Hematopoietic multipotent progenitor cell (in vitro differentiated cells): ENCODE measurements at places on chromosomes 4 and X. TPM values are rescaled to one million over a fixed set of nuclear protein-coding genes. Genes with fewer than 3 reads are reported as not detected.

GRCh38 chrX:68997511-68997910 lies 167.7 kb downstream of the PJA1 start:
- DNase-seq: no peak

DNA sequence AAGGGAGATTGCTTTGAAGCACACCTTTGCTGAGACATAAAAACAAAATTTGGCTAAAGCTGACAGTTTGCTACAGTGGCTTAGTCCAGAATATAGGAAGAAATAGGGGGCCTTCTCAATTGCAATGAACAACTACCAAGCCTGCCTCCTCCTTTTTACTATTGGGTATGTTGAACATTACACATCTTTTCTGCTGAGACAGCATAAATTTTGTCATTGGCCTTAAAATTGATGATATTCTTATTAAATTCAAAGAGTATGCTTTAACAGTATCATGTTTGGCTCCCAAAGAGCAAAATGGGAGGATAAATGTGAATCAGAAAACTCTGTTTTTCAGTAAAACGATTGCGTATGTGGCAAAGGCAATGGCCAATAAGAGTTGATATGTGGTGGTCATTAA lies 721.9 kb upstream of the IGFBP7 start:
- DNase-seq: no peak

GRCh38 chrX:115344885-115345614 lies 55.5 kb downstream of the LUZP4 start:
- DNase-seq: peak; percentile 47

DNA sequence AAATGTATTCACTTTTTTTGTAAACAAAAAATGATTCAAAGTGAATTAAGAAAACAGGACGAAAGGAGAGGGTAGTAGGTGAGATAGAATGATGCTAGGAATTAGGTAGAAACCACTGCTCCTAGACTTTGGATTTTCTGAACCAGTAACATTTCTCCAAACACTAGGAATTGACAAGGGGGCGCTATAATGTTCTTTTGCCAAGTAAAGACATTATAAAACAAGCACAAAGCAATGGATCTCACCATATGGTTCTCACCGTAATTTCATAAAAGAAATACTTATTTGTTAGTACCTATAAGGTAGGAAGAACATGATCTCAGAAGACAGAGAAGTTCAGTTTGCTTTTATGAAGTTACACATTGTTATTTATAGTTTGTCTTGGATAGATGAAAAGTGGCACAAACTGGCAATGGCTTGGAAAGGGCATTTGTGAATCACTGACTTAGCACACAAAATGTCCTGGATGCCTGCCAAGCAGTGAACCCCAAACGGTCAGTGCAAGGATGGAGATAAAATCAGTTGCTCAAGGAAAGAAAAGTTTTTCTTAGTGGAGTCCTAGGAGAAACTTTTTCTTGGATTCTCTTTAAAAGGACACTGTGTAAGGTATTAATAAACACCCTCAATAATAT lies 8.1 kb upstream of the TBC1D1 start:
- DNase-seq: no peak

GRCh38 chr4:75948822-75949444 lies 8.1 kb upstream of the NAAA start:
- no peak for DNase-seq

GRCh38 chr4:149708513-149709130 lies 107.0 kb downstream of the IQCM start:
- DNase-seq: no peak

GRCh38 chrX:24229976-24230375 lies 80.4 kb downstream of the ZFX start:
- DNase-seq: no peak

DNA sequence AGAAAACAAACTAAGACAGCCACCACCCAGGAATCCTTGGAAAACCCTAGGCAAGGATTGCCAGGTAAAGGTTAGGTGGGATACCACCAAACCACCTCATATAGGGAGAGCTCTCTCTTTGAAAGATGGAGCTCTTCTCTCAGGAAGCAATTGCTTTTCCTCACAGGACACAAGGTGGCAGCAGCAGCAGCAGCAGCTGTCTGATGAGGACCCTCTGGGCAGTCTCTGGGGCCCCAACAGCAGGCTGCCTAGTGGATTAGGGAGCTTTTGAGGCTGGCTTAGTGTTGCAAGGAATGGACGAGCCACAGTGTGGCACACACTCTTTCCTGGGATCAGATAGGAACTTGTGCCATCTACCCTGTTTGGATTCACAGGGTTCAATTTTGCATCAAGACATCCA lies 41.4 kb upstream of the CHRDL1 start:
- no peak for DNase-seq

GRCh38 chr4:142352712-142353111 lies 493.4 kb downstream of the INPP4B start:
- no peak for DNase-seq

DNA sequence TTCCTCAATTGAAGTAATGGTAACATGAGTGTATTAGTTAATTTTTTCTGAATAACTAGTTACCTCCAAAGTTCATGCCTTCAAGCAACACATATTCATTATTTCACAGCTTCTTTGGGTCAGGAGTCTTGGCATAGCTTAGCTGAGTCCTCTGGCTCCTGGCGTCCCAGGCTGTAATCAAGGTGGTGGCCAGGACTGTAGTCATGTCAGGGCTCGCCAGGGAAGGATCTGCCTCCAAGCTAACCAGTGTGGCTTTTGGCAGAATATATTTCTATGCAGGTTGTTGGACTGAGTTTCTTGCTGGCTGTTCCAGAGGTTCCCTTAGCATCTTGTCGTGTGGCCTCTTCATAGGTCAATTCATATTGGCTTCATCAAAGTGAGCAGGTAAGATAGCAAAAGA lies 10.0 kb upstream of the HS3ST1 start:
- no peak for DNase-seq

DNA sequence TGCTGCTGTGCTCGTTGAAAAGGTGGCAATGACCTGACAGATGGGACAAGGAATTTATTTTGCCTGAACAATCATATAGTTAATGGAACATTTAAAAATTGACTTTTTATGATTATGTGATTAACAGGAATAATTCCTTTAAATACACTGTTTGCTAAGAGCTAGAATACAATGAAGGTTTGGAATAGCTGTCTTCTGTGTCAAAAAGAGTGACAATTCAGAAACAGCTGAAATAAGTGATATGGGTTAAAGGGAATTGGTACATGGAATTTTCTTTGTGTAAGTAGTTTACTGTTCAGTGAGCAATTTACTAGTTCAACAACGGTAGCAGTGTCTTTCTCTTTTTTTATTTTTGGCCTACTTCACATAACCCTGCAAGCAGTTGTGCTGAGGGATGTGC lies 1083.5 kb upstream of the GRID2 start:
- no peak for DNase-seq

DNA sequence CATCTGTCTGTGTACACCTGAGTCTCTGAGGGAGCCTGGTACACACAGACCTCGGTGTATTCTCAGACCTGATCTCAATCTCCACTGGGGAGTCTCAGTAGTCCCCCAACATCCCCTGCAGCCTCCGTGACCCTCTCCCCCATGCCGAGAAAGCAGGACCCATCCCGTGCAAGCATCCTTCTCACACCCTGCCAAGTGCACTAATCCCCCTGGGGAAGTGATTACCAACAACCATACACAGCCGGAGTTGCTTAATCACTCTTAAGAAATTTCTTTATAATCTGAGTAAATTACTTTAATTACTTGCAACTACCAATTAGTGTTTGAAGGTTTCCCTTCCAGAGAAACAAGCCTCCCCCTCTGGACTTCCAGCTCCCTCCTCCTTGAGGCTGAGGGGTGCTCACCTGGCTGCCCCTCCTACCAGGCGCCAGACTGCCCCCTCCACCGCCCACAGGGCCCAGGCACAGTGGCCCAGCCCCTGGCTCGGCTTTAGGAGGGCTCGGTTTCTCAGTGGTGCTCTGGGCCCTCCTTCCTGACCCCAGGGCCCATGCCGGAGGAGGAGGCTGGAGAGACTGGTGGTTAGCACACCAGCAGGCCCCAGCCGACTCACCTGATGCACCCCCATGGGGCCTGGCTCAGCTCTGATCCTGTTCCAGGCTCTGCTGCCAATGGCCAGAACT lies 43.8 kb downstream of the PJA1 start:
- no peak for DNase-seq

- DNase-seq: no peak
Measured at GRCh38 chr4:96356591-96357370, 516.9 kb downstream of the PDHA2 start.

DNA sequence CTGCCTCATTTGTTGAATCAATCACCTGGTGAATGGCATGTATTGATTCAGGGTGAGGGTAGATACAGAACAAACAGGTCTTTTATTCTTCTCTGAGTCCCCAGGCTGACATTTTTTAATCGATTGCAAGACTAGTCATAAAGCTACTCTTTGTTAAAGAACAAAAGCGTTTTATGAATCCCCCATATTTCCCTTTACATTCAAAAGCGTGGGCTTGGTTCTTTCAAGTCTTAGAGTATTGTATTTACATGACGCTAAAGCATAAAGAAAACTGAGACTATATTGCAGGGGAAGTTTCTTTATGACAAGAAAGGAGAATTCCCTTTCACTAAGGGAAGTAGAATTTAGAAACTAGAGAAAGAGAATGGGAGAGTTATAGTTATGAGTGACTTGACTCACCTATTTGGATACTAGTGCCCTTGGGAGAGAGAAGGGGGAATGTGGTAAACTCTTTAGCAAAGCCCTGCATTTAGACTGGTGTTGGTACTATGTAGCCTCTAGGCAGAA lies 69.3 kb upstream of the PDE5A start:
- no peak for DNase-seq

DNA sequence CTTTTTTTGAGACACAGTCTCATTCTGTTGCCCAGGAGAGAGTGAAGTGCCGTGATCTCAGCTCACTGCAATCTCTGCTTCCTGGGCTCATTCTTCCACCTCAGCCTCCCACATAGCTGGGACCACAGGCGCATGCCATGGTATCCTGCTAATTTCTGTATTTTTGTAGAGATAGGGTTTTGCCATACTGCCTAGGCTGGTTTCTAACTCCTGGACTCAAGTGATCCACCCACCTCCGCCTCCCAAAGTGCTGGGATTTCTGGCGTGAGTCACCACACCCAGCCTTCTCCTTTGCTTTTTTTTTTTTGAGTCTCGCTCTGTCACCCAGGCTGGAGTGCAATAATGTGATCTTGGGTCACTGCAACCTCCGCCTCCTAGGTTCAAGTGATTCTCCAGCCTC lies 94.1 kb downstream of the PDS5A start:
- no peak for DNase-seq

GRCh38 chrX:809081-809480 lies 178.5 kb downstream of the SHOX start:
- DNase-seq: no peak

GRCh38 chrX:19790829-19791228 lies 96.6 kb downstream of the SH3KBP1 start:
- DNase-seq: no peak

- no peak for DNase-seq
Measured at GRCh38 chr4:150827226-150827625, 187.9 kb downstream of the LRBA start.

- no peak for DNase-seq
Measured at GRCh38 chrX:77440330-77440729, 6.9 kb upstream of the FGF16 start.

GRCh38 chrX:103586314-103586646 lies 965 bp downstream of the TCEAL4 start:
- DNase-seq: no peak

DNA sequence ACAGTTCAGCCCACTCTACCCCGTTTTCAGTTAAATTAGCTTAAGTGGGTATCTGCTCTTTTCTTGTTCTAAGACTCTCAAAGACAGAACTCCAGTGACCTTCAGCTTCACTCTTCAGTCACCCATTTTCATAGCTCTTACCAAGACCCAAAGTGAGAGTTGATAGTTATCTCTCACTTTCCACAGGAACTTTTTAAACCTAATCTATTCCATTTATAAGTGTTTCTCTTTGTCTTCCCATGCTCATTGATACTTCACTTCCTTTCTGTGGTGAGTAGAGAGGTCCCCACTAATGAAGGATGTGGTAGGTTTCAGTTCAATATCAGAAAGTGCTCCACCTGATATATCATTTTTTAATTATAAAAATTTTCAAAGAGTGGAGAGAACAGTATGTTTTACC lies 33.4 kb downstream of the COX18 start:
- DNase-seq: no peak

DNA sequence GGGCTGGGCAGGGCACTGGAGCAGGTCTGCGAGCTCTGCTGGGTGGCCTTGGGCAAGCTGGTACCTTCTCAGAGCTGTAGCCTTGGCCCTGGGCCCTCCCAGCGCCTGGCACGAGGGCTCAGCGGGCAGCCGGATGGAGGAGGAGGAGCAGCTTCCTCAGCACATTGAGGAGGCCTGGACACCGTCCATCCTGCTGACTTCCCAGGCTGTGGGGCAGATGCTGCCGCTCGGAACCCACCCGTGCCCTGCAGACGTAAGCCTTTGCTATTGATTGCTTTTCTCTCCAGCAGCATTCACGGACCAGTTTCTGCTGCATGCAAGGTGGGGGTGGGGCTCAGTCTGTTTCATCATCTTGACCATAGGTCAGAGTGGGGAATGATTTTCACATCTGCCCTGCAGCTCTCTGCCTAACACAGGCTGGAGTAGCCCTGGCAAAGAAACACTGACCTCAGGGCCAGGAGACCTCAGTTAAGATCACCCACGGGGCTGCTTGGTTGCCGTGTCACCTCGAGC lies 80.7 kb upstream of the PSAPL1 start:
- no peak for DNase-seq

GRCh38 chr4:112735474-112735951 lies 98.6 kb downstream of the LARP7 start:
- DNase-seq: no peak

- DNase-seq: no peak
Measured at GRCh38 chr4:187603093-187604025, 392.2 kb upstream of the ZFP42 start.

- DNase-seq: no peak
Measured at GRCh38 chrX:39773150-39773549, 324.6 kb downstream of the BCOR start.

GRCh38 chr4:82063017-82063416 lies 310.8 kb downstream of the HNRNPD start:
- no peak for DNase-seq

DNA sequence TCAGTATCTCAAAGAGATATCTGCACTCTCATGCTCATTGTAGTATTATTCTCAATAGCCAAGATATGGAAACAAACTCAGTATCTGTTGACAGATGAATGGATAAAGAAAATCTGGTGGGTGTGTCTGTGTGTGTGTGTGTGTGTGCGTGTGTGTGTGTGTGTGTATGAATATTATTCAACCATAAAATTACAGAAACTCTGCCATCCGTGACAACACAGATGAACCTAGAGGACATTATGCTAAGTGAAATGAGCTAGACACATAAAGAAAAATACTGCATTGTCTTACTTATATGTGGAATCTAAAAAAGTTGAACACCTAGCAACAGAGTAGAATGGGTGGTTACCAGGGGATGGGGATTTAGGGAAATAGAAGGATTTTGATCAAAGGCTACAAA lies 13.2 kb downstream of the XKRX start:
- DNase-seq: no peak

GRCh38 chr4:183918696-183919095 lies 13.6 kb downstream of the STOX2 start:
- DNase-seq: no peak

ZNF157 gene
- total RNA-seq: 0.54 TPM

LGI2 gene
- not detected for total RNA-seq

CLDN2 gene
- not detected for total RNA-seq

FAM53A gene
- total RNA-seq: 9.4 TPM

SLC39A8 gene
- 66.0 TPM for total RNA-seq

PABPC1L2B gene
- total RNA-seq: not detected

ERAS gene
- total RNA-seq: 0.27 TPM

HSD17B13 gene
- 0.27 TPM for total RNA-seq

APLN gene
- total RNA-seq: not detected

STS gene
- total RNA-seq: 0.54 TPM

NPY1R gene
- not detected for total RNA-seq

GRIA2 gene
- total RNA-seq: not detected
